ENCODE measurements at places on chromosomes 12 and 14.
A peak's percentile ranks its signal among the peaks of the same experiment; 100 is the strongest.

GRCh38 chr12:51591016-51591901 lies at the start of gene SCN8A:
SCN8A (plus strand) TSS chr12:51591233; CDS start chr12:51662818, 71,585 bp downstream.
- DNase-seq: peak; percentile 28

DNA sequence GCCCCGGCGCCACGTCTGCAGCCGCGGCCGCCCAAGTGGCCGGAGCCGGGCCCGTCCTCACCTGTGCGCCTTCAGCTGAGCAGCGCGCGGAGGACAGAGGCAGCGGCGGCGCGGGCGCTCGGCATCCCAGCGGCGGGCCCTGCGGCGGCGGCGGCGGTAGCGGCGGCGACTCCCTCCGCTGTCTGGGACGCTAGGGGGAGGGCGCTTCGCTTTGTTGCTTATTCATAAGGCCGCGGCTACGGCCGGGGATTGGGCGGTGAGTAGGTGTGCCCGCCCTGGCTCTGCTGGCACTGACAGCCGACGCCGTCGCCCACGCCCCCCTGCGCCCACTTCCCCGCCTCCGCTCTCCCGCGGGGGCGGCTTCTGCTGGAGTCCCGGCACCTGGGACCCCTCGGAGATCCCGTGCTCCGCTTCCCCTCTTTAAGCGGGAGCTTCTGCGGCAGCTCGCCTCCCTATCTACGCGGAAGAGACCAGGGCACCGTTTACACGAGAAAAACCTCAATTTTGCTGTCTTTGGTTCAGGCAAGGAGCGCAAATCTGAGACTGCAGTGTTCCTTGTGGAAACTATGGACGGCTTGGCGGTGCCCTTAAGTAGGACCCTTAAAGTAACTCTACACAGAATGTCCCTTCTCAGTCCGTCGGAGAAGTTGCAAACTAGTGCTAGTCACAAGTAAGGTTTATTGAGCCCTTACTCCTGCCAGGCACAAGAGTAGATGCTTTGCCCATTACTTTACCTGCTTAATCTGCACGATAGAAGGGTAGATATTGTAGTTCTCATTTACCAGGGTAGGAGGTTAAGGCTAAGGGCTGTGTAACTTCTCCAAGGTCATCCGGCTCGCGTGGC lies at the start of gene ARMH4:
Gene ARMH4 (minus strand): TSS at position 200 of the 844 bp plus-strand sequence. CDS start 12,855 bp downstream, outside the sequence.
- DNase-seq: peak; percentile 24

- peak; percentile 46 for DNase-seq
Measured at GRCh38 chr12:94147991-94148738, at the start of gene PLXNC1. PLXNC1 (plus strand) TSS chr12:94148577; CDS start chr12:94148972, 395 bp downstream.

DNA sequence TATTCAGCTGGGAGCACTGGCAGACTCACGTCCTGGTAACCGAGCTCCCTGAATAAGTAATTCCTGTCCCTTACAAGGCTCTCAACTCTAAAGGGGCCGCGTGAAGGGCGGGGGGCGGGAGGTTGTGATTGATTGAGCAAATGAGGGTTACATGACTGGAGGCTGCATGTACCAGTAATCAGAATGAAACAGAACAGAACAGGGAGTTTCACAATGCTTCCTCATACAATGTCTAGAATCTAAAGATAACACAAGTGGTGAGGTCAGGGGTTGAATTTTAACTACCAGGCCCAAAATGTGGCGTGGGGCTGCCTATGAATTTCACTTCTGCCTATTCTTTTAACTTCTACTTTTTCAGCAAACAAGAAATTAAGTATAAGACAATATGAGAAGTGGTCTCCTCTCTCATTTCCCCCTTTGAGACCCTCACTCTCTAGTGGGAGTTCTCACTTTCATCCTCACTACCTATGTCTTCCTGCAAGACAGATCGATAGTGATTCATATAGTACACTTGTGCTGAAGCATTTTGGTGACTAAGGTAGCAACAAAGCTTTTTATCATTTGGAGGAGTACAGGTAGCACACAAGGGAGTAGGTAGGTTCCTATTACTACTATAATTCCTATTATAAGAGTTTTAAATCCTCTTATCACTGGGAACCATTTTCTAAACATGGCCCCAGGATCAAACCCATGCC lies 239.8 kb downstream of the KTN1 start:
- no peak for DNase-seq

GRCh38 chr12:28082096-28082495 lies 108.2 kb upstream of the CCDC91 start:
- no peak for DNase-seq

- no peak for DNase-seq
Measured at GRCh38 chr14:21749306-21749868, 75.8 kb upstream of the OR4E1 start.

DNA sequence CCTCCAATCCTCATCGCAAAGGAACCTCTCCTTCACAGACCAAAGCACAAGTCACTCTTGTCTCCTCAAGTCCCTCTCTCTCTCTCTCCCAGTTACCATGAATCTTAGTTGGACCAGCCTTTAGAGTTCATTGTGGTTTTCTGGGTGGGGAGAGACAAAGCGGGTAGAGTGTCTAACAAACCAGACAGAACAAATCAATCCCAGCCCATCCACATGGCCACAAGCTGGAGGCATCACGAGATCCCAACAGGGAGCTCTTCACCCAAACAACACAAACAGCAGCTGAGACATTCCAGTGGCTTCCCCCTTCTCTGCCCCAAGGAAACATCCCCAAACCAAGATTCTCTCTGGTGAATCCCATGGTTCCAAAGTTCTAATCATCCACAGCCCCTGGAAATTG lies 22.4 kb downstream of the ACTN1 start:
- no peak for DNase-seq

DNA sequence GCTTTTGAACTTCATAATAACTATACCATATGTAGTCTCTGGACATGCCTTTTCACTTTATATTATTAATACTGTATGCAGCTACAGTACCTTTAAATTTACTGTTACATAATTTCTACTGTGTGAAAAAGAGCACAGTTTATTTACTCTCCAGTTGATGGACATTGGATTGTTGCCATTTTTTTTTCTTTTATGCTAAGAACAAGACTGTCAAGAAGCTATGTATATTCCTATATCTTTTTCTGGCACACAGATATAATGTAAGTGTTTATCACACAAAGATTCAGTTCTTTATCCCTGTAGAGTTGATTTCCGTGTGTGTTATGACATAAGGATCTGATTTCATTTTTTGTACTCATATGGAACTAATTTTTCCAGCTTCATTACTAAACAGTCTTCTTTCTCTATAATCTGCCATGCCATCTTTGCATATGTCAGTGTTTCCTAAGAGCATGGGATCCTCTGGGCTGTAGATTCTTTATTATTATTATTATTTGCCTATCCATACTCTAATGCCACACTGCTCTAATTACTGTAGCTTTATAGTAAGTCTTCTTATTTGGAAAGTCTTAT lies 593.0 kb upstream of the ATP2B1 start:
- DNase-seq: no peak

DNA sequence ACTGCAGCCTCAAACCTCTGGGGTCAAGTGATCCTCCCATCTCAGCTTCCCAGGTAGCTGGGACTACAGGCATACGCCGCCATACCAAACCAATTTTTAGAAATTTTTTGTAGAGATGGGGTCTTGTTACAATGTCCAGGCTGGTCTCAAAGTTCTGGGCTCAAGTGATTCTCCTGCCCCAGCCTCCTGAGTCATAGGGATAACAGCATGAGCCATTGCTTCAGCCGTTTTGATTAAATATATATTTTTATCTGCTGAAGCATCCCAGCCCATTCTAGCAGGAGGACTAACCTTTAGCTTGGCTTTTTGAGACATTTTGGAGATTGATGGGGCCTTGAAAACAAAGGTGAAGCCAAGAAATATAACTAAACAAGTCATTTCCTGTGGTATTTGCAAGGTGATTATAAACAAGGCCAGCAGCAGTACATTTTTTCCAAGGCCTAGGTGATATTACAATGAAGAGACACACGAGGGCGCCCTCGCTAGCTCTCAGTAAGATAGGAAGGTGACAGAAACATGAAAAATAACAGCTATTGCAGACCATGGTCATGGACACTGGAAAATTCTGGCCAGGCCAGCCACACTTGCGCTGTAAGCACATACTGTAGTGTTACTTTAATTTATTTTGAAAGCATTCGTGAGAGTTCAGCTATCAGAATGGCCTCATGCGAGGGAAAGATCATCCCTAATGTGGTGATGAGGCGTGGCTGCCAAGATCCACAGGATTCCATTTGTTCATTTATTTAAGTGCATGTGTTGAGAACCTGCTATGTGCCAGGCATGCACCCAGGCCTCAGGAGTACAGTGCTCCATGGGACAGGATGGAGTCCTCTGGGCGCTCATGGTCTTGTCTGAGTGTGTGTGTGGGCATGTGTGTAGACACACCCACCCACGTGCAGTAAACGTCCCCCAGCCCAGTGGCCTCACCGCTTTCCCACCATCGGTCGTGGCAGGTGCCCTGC lies 63.5 kb downstream of the DGLUCY start:
- DNase-seq: peak; percentile 50

GRCh38 chr12:82437744-82438143 lies 79.4 kb downstream of the METTL25 start:
- no peak for DNase-seq

- DNase-seq: no peak
Measured at GRCh38 chr12:122888232-122888752, 7.6 kb downstream of the VPS37B start.

- DNase-seq: no peak
Measured at GRCh38 chr14:35122696-35123387, 490 bp downstream of the PRORP start.

GRCh38 chr14:80390906-80391305 lies 179.6 kb upstream of the DIO2 start:
- no peak for DNase-seq

DNA sequence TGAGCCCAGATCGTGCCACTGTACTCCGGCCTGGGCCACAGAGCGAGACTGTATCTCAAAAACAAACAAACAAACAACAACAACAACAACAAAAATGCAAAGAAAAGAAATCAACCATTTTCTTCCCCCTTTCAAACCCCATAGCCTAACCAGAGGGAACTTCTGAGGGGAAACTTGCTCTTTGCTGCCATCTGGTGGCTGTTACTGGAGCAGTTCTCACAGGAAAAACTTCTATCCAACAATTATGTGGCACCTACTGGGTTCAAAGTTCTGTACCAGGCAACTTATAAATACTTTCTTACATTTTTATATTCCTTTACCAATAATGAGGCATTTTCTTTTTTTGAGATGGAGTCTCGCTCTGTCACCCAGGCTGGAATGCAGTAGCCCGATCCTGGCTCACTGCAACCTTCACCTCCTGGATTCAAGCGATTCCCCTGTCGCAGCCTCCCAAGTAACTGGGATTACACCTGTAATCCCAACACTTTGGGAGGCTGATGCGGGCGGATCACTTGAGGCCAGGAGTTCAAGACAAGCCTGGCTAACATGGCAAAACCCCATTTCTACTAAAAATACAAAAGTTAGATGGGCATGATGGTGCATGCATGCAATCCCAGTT lies 50.9 kb upstream of the BICDL1 start:
- DNase-seq: peak; percentile 45

GRCh38 chr14:66137081-66137480 lies 349.1 kb upstream of the CCDC196 start:
- no peak for DNase-seq

GRCh38 chr12:10624605-10625004 lies 11.2 kb upstream of the MAGOHB start:
- DNase-seq: no peak

DNA sequence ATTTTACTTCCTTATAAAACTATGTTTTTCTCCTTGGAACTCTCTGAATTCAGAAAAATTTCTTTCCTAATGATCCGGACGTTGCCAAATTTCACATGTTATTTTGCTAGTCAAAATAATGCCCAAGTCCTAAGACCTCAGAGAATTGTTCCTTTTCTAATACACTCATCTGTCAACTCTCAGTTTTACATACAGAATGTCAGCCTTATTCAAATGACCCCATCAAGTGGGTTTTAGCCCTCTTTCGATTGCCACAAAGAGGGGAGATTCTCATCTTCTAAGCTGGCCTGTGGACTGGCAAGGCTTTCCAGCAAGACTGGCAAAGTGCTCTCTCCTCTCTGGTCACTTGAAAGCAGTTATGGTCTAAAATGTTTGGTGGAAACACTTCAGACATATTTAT lies 99.3 kb upstream of the GPHB5 start:
- no peak for DNase-seq

DNA sequence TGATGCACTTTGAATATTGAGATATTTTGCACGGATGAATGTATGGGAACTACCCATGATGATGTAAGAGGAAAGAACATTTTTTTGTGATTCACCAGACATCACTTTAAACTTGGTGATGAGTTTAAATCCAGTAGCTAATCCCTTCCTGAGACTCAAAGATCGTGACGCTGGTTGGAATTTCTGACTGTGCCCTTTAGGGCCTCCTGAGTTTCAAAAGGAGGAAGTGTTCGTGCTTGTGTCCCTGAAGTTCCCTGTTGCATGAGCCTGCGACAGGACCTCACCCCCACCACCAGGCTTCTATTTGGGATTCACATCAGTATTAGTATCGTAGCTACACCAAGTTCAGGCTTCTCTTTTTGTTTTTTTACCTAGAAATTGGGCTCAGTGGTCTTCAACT lies 18.6 kb upstream of the RIN3 start:
- DNase-seq: no peak

GRCh38 chr14:77024171-77024691 lies 4.3 kb downstream of the IRF2BPL start:
- peak; percentile 40 for DNase-seq

GRCh38 chr14:76929927-76930326 lies 98.6 kb downstream of the IRF2BPL start:
- peak; percentile 20 for DNase-seq

DNA sequence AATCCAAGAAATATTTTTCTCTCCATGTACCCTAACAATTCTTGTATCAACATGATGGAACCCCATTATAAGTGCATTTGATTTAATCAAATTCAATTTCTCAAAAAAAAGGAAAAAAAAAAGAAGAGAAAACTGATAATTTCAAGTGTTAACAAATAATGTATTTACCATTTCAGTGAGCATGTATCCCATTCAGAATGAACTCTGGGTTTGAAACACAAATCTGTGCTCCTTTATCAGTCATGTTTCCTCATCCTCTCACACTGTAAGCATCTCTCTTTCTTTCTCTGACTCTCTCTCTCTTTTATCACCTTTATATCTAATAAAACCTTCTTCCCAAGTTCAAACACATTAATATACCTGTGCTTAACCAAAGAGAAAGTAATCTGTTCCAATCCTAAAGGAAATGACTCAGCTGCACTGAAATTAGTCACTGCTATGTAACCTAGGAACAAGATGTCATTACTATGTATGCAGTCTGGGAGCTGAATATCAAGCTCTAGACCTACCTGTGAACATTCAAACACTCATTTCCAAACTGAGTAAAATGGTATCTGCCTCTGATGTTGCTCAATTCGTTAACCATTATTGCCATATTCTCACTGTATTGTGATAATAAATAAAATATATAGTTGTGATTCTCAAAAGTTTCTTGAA lies 135.0 kb upstream of the LRIG3 start:
- DNase-seq: no peak

- DNase-seq: no peak
Measured at GRCh38 chr14:61537563-61538463, 157.5 kb upstream of the HIF1A start.

- DNase-seq: no peak
Measured at GRCh38 chr14:90184571-90185266, 71.6 kb upstream of the PSMC1 start.

GRCh38 chr12:91937009-91937408 lies 208.6 kb downstream of the BTG1 start:
- DNase-seq: no peak

GRCh38 chr14:75297411-75298040 lies 18.9 kb downstream of the FOS start:
- no peak for DNase-seq

All from activated T-helper 1 cell treated with anti-CD3 and anti-CD28 coated beads, Interleukin-2, amount 50 U/mL, for 16 hours (primary cell).